ENCODE measurements at places on chromosomes 3 and 15. TPM values are rescaled to one million over a fixed set of nuclear protein-coding genes. Genes with fewer than 3 reads are reported as not detected.

GRCh38 chr15:75007216-75007615, 11.9 kb downstream of the SCAMP5 start:
- no peaks in the 10 kb centered on the region for H3K4me1 ChIP-seq
- no peak overlapping the region for H3K27ac ChIP-seq
- DNase-seq, result no peak
- H3K27me3 ChIP-seq, result no peaks in the 10 kb centered on the region
- peaks cover 7% of the 10 kb centered on the region for H3K36me3 ChIP-seq

DNA sequence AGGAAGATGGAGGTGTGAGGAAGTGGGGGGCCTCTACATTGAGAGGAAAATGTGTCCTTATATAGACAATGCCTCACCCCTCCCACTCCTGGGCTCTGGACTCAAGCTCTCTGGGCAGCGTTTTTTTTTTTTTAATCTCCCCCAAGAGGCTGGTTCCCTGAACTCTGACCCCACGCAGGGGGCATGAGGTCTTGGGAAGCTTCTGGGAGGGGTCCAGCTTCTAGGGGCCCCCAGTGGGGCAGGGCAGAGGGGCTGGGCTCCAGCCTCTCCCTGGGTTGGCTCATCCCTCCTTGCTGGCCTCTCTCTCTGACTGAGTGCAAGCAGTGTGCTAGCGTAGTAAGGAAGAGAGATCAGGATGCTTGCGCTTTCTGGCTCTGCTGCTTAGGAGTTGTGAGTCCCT, 101.4 kb upstream of the HACD2 start:
- H3K4me1 ChIP-seq, result peaks cover 13% of the 10 kb centered on the region
- H3K27ac ChIP-seq, result no peak overlapping the region
- no peaks in the 10 kb centered on the region for H3K36me3 ChIP-seq
- peaks cover 14% of the 10 kb centered on the region for H3K27me3 ChIP-seq
- DNase-seq, result no peak

- H3K36me3 ChIP-seq, result peaks cover 11% of the 10 kb centered on the region
- DNase-seq, result no peak
Measured at GRCh38 chr3:100184948-100185570, 70.8 kb upstream of the FILIP1L start.

DNA sequence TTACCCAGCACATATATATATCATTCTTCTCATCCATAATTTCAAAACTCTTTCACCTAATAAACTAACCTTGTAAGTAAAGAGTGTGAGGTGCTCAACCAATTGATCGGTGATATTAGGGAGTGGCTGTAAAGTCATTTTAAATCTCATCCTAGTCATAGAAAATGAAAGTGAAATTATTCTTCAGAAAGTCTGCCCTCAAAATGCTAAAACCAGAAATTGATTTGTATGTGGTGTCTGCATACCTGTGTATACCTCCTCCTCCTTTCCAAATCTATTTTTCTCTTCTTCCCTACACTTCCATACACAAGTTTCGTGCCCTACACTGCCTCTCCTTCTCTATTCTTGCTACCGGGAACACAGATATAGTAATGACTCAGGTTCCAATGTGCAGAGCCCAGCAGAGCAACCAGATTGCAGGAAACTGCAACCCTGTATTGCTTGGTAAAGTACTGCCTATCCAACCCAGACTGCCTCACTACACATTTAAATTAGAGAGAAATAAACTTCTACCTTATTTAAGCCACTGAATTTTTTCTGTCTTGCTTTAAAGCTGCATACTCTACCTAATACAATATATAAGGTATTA, 7.4 kb upstream of the TBC1D5 start:
- no peak overlapping the region for H3K27ac ChIP-seq
- no peak for DNase-seq
- H3K4me1 ChIP-seq, result peaks cover 5% of the 10 kb centered on the region
- no peaks in the 10 kb centered on the region for H3K27me3 ChIP-seq
- no peaks in the 10 kb centered on the region for H3K36me3 ChIP-seq

DNA sequence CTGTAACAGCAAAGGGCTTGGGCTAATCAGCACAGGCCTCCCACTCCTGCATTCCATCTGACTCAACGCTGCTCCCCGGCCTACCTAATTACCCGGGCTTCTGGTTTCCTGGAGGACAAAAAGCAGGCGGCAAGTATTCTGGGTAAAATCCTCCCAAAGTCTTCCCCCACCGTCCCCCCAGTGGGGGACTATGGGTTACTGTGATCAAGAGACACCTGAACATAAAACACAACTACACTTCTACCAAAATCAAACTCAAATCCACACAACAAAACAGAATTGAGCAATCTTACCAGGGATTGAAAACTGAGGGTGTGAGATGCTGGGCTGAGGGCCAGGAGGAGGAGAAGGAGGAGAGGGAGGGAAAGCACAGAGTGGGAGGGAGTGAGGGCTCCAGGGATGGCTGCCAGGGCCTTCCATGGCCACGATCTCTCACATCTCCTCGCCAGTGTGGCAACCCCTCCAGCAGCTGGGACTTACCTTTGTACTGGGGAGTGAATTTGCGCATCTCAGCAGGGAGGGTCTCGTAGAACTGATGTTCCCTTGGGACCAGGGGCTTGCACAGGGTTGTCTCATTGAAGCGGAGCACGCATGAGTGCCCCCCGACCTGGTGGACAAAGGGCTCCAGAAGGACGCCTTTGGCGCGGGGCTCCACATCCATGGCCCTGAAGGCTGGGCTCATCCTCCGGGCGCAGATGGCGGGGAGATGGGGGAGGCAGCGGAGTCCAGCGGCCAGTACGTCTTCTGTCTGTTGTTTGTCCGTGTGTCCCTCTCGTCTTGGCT, 9.1 kb upstream of the NCKIPSD start:
- peaks cover 12% of the 10 kb centered on the region for H3K4me1 ChIP-seq
- H3K4me3 ChIP-seq, result no peak overlapping the region
- H3K36me3 ChIP-seq, result peaks cover 35% of the 10 kb centered on the region
- no peak for DNase-seq
- H3K27ac ChIP-seq, result peak overlapping the region; percentile 86
- H3K27me3 ChIP-seq, result no peaks in the 10 kb centered on the region

DNA sequence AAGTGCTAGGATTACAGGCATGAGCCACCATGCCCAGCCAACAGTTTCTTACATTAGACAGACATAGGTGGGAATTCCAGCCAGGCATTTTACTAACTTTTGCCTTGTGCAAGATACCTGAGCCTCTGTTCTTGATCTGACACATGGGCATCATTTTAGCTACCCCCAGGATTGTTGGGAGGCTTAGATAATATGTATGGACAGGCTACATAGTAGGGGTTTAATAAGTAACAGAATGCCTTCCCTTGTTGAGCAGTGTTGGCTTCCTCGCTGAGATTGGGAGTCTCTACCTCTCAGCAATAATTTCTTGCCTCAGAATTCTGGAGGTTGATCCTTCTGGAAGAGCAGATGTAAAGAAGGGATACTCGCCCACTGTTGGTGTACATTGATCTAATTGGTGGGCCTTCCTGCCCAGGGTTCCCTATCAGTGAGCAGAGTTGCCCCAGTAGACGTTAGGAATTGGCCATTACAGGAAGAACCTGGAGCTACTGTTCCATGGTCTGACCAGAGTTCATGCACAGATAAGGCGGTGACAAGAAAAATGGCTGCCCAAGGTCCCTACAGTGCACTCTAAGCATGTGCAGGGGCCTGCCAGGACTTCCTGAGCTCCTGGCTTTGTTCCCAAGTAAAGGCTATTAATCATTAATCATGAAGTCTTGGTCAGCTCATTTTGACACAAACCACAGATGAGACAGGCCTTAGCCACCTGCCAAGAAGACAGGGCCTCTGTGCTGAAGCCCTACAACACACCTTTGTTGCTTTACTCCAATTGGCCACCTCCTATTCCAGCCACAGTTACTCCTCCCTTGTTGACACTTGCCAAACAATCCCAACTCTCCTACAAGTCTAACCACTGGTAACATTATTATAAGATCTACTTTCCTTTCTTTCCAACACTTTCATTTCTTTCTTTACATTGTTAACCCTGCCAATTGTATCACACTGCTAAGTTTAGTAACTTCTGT, 5.0 kb upstream of the IL17RE start:
- peaks cover 9% of the 10 kb centered on the region for H3K36me3 ChIP-seq
- H3K4me3 ChIP-seq, result no peak overlapping the region
- H3K27me3 ChIP-seq, result no peaks in the 10 kb centered on the region
- H3K4me1 ChIP-seq, result peaks cover 30% of the 10 kb centered on the region

DNA sequence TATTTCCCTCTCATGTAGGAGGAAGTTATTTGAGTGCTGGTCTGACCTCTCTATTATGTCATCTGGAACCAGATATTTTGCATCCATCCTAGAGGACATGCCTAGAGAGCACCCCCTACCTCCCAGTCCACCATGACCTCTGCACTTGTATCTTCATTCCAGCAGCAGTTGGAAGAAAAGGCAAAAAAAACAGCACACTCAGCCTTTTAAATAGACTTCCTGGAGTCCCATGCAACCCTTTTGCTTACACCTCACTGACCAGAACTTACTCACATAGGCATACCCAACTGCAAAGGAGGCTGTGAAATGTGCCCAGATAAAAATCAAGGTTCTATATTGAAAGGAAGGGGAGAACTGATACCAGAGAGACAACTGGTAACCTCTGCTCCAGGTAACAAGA, 92.3 kb upstream of the FHIT start:
- no peaks in the 10 kb centered on the region for H3K4me1 ChIP-seq
- H3K4me3 ChIP-seq, result no peak overlapping the region
- H3K27me3 ChIP-seq, result no peaks in the 10 kb centered on the region

- no peak for DNase-seq
- no peak overlapping the region for H3K4me3 ChIP-seq
- H3K36me3 ChIP-seq, result no peaks in the 10 kb centered on the region
- H3K27me3 ChIP-seq, result no peaks in the 10 kb centered on the region
Measured at GRCh38 chr3:35624698-35625097, 14.6 kb upstream of the ARPP21 start.

DNA sequence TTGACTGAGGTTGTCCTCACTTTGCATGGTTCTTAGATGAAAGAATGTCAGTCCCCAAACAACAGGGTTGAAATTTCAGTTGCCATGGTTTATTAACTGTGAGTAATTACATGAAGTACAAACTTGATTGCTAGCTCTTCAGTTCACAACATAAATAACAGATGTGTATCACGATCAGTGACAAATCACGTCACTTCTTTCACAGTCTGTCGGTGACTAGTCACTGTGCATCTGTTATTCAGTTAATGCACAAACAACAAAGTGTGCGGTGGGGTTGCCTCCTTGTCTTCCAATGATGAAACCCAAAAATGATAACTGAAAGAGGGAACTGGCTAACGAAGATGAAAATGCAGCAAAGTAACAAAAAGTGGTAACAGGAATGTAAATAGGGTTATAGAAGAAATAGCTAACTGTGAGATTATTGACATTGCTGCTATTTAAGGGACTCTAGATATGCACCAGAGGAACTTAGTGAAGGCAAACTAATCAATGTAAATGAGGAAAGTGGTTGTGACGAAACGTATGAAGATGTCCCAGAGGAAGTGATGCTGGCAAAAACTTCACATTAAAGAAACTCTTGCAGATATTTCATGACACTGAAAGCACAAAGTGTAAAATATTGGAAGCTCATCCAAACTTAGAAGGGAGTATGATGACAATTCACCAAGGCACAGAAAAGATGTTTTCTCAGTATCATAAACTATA, 159.3 kb downstream of the WDR76 start:
- DNase-seq, result no peak
- no peak overlapping the region for H3K4me3 ChIP-seq
- no peaks in the 10 kb centered on the region for H3K27me3 ChIP-seq
- no peaks in the 10 kb centered on the region for H3K36me3 ChIP-seq
- H3K27ac ChIP-seq, result no peak overlapping the region

The FEZF2 gene
- not detected for total RNA-seq

The KNL1 gene
- 11.7 TPM for total RNA-seq

The CSTA gene
- not detected for total RNA-seq

The SNRPN gene
- 148 TPM for total RNA-seq

The ZIC1 gene
- total RNA-seq, result 0.77 TPM

The HRG gene
- total RNA-seq, result not detected

The MESP2 gene
- not detected for total RNA-seq

The FAM98B gene
- total RNA-seq, result 59.3 TPM

The ADAMTS17 gene
- 4.7 TPM for total RNA-seq

The PPCDC gene
- 16.5 TPM for total RNA-seq

The C3orf20 gene
- 0.19 TPM for total RNA-seq

The EPB42 gene
- not detected for total RNA-seq
